ENCODE measurements at places on chromosomes 4 and X.

- no peak for DNase-seq
These were observed 2.3 kb downstream of the AMMECR1 start for GRCh38 chrX:110315551-110315950.

- no peak for DNase-seq
These were observed 103.6 kb downstream of the EMCN start for GRCh38 chr4:100414016-100414790.

DNA sequence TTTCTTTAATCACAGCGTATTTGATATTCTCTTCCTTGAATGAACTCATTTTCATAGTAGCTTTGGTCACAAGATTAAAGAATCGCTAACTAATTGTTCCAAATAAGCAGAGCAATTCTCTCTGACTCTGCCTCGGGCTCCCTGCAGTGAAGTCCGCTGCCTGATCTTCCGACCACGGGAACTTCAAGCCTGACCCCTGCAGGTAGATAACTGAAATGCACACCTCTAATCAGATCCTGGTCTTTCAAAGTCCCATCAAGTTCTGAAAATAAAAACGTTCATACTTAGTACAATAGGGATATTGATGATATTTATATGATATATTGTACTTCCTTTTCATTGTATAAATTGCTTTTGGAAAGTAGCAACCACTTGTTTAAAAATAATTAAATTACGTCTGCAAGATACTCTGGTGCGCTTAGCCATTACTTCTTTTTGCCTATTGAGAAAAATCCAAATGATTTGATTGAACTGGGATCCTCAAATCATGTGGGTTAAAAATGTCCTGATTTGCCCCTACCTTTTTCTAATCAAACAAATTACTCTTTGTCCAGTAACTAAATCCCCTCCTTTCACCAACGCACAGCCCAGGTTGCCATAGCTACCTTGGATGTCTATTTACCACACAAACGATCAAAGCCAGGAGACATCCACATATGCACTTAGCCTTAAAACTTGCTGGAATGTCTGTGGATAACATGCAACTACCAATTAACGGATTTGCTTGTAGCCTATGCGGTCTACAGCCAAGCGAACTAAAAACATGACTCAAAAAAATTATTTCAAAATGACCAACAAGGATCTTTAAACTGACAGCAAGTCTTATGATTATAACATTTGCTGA, 4.2 kb downstream of the MID1 start:
- no peak for DNase-seq

DNA sequence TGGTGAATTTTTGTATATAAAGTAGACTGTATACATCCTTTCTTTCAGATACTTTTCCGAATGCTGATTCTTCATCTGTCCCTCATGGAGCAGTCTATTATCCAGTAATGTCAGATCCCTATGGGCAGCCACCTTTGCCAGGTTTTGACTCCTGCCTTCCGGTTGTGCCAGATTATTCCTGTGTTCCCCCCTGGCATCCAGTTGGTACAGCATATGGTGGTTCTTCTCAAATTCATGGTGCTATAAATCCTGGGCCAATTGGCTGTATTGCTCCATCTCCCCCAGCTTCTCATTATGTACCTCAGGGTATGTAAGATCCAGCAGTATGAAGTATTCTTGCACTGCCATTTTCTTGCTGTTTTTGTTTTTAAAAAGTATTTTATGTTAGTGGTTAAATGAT, 78.7 kb downstream of the ALG13 start:
- no peak for DNase-seq

GRCh38 chrX:130826249-130826648, 76.8 kb downstream of the ENOX2 start:
- DNase-seq = no peak

- DNase-seq = no peak
These were observed 58.6 kb downstream of the DDX60L start for GRCh38 chr4:168421671-168422070.

DNA sequence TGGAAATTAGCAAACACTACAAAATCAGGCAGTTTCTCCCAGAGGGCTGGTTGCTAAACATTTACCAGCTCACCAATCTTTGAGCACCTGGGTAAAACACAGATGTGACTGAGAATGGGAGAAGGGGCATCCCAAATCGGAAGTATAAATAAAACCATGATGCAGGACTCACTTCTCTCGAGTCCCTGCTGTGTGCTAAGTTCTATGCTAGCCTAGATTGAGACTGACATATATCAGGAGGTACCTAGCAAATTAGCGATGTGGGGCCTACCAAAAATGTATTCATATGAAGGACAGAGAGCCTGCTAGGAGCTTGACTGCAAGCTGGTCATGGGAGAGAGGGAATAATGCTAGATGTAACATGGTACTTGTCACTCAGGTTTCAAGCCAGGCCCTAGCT, 171.9 kb upstream of the PGRMC2 start:
- DNase-seq = no peak

DNA sequence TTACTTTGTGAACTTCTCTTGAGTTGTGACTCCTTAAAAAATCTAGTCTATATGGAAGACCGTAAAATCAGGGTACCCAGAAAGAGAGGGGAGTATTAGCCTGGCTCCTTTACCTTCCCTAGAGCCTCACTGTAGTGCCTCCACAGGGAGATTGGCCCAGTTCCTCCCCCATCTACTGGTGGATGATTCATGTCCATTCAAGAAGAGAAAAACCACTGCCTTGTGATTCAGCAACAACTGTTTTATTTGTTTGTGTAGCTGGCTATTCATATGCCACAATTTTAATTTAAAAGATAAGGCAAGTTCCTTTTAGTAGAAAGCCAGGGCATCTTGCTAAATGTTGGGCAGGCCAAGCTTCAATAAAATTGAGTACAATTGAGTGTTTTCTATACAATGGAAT, 221.8 kb upstream of the KCNIP4 start:
- DNase-seq = no peak

DNA sequence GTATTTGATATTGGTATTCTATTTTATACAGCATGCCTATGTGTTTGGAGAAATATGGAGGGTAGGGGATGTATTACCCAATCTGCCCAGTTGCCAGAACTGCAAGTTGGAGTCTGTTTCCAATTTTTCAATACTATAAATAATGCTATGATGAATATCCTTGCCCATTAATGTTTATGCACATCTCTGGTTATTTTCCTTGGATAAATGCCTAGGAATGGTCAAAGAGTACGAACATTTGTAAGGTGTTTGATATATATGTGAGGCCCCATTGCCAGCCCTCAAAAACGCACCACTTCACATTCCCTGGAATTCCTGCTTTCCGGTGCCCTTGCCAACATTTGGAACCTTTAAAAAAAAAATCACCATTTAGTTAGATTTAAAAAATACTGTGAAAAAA, 34.3 kb downstream of the CLDN34 start:
- DNase-seq = no peak

DNA sequence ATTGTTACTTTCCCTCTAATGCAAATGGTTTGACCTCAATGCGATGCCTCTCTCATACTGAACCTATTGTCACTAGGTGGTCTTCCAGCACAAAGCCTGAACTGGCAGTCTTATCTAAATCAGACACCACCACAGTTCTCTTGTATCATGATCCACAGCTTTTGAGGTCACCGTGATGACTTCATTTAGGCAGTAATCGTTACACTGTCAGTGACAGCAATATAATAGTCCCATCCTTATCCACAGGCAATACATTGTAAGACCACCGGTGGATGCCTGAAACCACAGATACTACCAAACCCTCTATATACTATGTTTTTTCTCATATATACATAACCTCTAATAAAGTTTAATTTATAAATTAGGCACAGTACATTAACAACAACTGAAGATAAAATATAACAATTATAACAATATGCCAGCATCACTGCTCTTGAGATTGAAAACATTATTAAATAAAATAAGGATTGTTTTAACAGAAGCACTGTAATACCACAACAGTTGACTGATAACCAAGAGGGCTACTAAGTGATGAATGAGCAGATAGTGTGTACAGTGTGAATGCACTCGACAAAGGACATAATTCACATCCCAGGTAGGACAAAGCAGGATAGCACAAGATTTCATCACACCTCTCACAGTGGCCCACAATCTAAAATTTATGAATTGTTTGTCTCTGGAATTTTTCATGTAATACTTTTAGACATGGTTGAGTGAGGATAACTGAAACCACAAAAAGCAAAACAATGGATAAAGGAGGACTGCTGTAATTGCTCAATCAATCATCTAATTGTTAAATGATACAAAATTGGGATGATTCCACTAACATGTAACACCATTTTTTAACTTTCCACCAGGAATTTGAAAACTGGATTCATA, 419.4 kb downstream of the CENPC start:
- DNase-seq = no peak

DNA sequence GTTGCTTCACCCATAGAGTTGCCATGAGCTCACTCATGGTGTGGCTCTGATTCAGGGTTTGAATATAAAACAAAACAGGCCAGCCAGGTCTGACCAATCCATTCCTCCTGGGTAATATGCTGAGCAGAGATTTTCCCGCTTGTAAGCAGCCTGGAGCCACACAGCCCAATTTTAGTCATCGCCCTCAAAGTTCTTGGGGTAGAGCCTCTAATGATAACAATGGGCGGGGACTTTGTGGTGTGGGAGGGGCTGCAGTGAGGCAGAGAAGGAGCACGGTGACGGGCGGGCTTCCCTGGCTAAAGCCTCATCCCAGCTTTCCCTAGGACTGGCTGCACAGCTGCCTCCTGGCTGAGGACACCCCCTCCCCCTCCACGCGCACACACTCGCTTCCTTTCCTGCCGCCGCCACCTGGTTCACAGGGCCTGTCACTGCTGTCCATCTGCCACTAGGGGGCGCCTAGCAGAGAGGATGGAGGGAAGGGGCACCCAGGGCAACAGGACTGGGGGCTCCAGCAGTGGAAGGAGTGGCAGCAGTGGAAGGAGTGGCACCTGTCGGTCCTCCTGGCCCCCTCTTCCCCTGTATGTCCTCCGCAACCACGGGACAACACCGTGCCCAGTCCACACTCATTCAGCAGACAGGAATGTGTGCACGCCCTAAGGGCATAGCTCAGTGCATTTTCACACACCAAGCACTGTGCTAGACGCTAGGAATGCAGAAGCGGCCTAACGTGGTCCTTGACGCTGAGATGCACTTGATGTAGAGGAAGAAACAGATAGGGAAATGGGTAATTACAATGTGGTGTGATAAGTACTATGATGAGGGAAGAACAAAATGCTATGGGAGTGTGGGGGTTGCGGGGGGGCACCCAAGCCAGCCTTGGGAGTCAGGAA, 26.8 kb downstream of the PRPS1 start:
- peak; percentile 67 for DNase-seq

GRCh38 chr4:140095694-140096482, 58.1 kb downstream of the MAML3 start:
- DNase-seq = peak; percentile 72

GRCh38 chrX:131068945-131069719, 11.0 kb downstream of the ARHGAP36 start:
- no peak for DNase-seq

GRCh38 chrX:133474574-133474973, 59.3 kb upstream of the GPC4 start:
- no peak for DNase-seq

DNA sequence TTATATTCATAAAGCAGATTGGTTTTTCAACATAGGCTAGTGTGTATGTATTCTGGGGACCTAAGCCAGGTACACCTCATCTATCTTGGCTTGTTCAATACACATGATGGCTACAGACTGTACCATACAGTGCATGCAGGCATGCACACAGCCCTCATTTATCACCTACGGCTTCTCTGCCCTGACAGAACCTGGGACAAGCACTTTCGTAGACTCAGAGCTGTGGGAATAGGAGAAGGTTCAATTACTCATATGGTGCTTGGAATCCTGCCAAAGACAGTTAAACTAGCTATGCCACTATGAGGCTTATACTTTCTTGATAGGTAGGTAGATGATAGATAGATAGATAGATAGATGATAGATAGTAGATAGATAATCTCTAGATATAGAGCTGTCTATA, 457.2 kb downstream of the GALNTL6 start:
- no peak for DNase-seq

DNA sequence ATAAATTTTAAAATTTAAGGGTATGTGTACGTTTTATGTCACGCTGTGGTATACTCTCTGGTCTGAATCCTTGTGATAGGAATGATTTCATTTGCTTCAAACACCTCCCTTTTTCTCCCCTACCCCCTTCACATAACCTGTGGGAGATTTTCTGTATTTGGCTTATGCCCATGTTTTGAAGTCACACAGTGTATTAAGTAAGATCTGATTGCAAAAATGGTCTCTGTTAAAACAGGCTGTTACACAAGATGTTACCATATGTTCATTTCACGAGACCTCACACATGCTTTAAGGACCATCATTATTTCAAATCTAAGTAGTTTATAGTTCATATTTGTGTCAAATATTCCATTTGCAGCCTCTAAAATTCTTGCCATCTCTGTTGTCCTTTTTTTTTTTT, 63.5 kb downstream of the TMEM131L start:
- no peak for DNase-seq

DNA sequence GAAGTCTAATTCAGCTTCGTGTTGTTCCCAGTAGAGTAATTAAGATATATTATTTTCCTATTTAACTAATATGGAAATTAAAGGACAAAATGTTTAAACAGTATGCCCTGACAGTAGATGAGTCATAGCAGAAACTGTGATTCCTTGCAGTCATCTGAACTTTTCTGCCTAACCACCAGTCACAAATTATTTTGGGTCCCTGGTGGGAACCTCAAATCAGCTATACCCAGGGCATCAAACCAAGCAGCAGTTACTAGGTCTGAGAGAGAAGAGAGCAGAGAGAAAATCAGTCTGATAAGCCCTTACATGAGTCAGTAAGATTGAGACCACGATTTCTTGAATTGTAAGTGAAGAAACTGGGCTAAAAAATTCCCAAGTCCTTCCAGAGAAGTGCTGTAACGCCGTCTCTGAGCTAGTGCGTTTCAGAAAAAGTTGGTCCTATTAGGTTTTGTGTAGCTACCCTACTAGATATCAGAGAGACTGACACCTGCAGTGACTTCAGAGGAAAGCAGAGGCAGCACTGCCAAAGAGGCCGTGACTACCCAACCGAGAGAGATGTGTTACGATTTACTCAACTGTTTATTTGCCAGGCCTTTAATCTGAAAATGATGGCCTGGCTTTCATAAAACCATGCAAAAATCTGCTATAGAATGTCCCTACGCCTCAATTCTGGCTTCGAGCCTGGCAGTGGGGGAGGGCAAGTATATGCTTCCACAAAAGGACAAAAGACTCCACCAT, 21.7 kb upstream of the GPM6A start:
- no peak for DNase-seq

GRCh38 chrX:69021141-69021960, 143.9 kb downstream of the PJA1 start:
- DNase-seq = no peak

DNA sequence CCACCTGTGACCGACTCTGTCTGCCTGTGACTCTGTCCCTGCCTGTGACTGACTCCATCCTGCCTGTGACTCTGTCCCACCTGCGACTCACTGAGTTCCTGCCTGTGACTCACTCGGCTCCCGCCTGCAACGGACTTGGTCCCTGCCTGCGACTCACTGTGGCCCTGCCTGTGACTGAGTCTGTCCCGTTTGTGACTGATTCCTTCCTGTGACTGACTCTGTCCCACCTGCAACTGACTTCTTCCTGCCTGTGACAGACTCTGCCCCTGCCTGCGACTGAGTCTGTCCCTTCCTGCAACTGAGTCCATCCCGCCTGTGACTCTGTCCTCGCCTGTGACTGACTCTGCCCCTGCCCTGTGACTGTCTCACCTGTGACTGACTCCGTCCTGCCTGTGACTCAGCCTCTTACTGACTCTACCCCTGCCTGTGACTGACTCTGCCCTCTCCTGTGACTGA, 9.6 kb upstream of the UVSSA start:
- no peak for DNase-seq

GRCh38 chr4:25862411-25863346, at the start of gene SEL1L3:
Gene SEL1L3 (minus strand): TSS chr4:25862988. CDS start chr4:25862836, 152 bp downstream.
- peak; percentile 59 for DNase-seq
